ENCODE measurements at places on chromosomes 11 and 22. TPM values are rescaled to one million over a fixed set of nuclear protein-coding genes. Genes with fewer than 3 reads are reported as not detected.

The ASRGL1 gene
- total RNA-seq, result 43.2 TPM

The C11orf98 gene
- 96.7 TPM for total RNA-seq

The TMEM223 gene
- total RNA-seq, result 20.1 TPM

The SLC17A6 gene
- not detected for total RNA-seq

The OR51B4 gene
- total RNA-seq, result not detected

The SOX10 gene
- total RNA-seq, result not detected

The C11orf87 gene
- total RNA-seq, result not detected

The MSANTD4 gene
- total RNA-seq, result 19.6 TPM

All from Panc1 (cell line).